ENCODE measurements at places on chromosomes 13 and 19.
A peak's percentile ranks its signal among the peaks of the same experiment; 100 is the strongest.

- no peak for DNase-seq
Observed at GRCh38 chr19:17450264-17451075, 2.0 kb upstream of the TMEM221 start.

GRCh38 chr13:109985871-109986450 lies 199.6 kb upstream of the IRS2 start:
- no peak for DNase-seq

GRCh38 chr19:542173-542866 lies 1.5 kb upstream of the GZMM start:
- DNase-seq: no peak

DNA sequence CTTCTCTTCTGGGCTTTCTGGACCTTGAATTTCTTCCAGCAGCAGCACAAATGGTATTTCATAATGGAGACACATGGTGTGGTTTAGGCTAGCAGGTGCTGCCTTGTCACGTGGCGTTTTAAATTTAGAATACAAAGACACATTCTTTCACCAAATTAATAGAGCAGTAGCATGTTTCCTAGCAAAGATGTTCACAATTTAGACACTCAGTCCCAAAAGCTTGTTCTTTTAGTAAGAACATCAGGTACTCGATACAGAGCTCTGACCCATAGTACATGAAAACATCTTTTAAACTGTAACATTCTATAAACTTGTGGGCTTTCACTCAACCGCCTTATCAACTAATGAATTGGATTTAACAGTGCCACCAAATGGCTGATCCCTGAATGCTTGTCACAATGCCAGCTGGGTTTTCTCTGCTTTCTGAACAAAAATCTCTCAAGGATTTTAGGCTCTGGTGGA lies 290.1 kb downstream of the DCLK1 start:
- no peak for DNase-seq

DNA sequence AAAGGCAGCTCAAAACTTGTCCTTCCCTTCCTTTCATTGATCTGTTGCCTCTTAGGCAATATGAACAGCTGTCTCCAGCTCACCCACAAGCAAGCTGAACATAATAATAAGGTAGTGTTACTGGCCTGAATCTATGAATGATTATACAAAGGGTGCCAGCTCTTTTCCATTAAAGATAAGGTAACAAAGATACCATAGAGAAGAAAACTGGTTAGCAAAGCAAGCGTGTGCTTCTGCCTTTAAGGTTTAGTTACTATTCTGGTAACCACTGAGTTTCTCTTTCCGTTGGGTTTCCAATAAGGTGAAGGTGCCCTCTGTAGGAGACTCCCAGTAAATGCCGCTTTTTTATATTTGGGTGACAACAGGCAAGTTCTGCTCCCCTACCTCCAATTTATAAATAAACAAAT lies 12.1 kb upstream of the DACH1 start:
- DNase-seq: peak; percentile 69

GRCh38 chr13:40469581-40470310 lies 196.7 kb downstream of the FOXO1 start:
- DNase-seq: no peak

- DNase-seq: no peak
Observed at GRCh38 chr13:102707467-102707866, 12.6 kb upstream of the METTL21C start.

DNA sequence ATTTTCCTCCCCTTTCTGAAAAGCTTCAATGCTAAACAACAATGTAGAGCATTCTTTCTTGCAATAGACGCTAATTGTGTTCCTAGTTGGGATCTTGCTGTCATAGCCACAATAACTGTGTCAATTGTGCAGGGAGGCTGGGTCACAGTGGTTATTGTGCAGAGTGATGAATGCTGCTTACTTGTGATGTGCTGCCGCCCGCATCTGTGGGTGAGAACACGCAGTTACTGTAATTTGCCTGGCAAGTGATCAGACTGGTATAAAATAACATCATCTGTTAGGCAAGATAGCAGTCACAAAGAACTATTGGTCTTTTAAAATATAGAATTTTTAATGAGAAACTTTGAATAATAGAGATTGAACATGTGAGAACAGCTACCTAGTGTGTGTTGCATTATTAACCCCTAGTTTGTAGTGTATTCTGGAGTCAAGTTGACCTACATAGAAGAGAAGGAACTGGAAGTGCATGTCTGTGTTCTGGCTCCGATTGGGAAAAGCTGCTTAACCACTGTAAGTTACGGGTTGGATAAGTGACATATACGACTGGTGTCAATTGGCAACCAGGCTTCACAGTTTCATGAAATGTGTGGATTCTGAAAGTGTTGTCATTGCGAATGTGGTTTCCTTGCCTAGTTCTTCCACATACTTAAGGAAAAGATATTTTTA lies 43.6 kb downstream of the SLAIN1 start:
- DNase-seq: no peak

DNA sequence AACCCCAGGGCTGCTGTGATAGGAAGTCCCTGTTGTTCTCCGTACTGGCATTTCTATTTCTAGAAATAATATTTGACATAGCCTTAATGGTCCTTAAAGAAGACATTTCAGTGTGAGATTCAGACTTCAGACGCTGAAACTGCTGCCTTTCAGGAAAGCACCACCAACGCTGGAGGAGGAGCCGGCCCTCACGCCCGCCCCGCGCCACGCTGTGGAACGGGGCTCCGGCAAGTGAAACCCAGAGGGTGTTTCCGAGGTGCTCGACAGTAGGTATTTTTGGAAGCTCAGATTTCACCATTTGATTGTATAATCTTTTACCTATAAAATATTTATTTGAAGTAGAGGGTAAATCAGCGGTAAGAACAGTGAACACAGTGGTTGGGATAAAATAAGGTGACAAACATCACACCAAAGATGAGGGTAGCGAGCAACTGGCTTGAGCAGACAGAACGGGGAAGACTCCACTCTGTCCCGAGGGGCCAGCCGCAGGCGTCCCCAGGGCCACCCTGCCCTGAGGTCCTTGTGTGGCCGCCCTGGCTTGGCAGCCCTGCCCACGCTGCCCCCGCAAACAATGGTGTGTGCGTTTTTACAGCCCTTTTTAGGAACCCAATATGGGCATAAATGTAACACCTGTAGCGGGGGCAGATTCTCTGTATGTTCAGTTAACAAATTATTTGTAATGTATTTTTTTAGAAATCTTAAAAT lies 85.6 kb upstream of the MCF2L start:
- no peak for DNase-seq

DNA sequence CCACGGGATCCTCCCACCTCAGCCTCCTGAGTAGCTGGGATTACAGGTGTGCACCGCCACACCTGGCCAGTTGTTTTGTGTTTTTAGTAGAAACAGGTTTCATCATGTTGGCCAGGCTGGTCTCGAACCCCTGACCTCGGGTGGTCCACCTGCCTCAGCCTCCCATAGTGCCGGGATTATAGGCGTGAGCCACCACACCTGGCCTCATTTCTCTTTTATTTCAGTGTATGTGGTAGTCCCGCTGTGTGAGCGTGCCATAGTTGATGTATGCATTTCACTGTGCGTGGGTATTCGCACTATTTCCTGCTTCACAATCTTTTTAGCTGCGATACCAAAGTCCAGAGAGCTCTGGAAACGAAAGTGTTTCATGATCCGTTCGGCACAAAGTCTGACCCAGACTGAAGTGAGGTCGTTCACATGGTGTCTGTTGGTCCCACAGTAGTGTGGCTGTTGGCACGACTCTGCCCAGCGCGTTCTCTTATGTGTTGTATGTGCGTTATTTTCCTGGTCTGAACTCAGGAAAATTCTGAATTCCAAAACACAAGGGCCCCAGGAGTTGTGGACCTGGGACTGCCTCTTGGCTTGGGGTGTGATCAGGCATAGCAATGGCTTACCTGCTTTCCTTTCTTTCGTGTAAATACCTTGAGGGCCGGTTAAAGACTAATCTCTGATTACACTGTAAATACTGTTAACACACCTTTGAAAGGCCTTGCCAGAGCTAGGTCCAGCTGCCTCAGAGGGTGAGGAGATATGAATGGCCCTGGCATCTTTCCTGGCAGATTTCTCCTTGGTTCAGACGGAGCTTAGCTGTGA lies 8.6 kb downstream of the EPN1 start:
- DNase-seq: no peak

- DNase-seq: peak; percentile 66
Observed at GRCh38 chr19:55809381-55810058, 22.3 kb downstream of the NLRP11 start.

GRCh38 chr19:34217952-34218817 lies 36.2 kb upstream of the GARRE1 start:
- DNase-seq: peak; percentile 29

- DNase-seq: no peak
Observed at GRCh38 chr13:55361141-55361540, 1779.6 kb upstream of the PRR20A start.

DNA sequence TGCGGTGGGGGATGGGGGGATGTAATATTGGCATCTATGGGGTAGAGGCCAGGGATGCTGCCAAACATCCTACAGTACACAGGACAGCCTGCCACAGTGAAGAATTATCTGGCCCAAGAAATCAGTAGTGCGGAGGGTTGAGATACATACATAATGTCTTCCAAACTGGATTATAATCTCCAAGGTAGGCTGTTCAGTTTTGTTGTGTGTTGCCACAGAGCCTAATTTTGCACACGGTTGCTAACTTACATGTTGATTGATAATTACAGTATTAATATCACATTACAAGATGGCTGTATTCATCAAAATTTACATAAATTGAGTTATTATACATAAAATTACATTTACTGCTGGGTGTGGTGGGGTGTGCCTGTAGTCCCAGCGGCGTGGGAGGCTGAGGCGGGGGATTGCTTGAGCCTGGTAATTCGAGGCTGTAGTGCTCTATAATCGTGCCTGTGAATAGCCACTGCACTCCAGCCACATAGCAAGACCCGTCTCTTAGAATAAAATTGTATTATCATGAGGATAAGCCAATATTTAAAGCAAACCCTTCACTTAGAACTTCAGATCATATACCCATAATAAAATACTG lies 8.1 kb downstream of the POMP start:
- no peak for DNase-seq

DNA sequence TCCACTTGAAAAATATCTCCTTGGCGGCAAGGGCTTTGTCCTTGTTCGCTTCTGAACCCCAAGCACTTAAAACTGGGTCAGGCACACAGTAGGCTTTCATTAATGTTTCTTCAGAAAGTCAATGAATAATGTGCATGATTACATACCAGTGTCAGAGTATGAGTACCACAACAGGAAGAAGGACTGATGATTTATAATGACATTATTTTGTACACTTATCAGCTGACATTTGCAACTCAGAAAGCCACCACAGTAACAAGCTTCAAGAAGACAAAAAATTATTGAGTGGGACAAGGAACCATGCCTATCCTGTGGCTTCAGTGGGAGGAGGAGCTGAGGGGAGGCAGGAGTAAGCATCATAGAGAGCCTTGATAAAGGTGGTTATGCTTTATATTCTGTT lies 10.0 kb downstream of the POLR1D start:
- peak; percentile 33 for DNase-seq

DNA sequence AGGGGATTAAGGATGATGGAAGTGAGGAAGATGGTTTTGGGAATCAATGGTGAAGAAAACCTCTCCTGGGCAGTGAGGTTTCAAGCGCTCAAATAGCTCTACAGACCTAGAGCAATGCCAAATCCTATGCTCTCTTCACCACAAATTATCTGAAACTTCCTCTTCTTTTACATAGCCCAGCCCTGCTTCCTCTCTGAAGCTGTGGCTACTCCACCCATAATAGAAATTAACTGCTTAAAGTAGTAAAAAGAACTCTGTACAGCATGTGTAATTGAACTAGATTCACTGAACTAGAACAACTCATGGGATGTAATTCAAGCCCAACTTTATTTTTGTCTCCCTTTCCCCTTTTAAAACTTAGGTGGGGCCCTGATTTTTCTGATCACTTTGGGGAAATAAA lies 20.4 kb upstream of the IFT88 start:
- DNase-seq: peak; percentile 49

- DNase-seq: no peak
Observed at GRCh38 chr13:77521595-77522367, 13.7 kb upstream of the SCEL start.

GRCh38 chr19:2117215-2117960 lies 20.7 kb downstream of the IZUMO4 start:
- DNase-seq: no peak

DNA sequence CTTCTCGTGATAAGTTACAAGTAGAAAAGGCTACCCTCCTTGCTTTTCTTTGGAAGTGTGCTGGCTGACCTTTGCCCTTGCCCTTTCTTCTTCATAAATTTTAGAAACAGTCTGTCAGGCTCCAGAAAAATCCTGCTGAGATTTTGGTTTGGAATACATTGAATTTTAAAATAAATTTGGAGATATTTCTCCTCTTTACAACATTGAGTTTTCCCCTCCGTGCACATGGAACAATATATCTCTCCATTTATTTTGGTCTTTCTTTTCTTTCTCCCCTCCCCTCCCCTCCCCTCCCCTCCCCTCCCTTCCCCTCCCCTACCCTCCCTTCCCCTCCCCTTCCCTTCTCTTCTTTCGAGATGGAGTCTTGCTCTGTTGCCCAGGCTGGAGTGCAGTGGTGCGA lies 8.6 kb downstream of the KLK4 start:
- no peak for DNase-seq

DNA sequence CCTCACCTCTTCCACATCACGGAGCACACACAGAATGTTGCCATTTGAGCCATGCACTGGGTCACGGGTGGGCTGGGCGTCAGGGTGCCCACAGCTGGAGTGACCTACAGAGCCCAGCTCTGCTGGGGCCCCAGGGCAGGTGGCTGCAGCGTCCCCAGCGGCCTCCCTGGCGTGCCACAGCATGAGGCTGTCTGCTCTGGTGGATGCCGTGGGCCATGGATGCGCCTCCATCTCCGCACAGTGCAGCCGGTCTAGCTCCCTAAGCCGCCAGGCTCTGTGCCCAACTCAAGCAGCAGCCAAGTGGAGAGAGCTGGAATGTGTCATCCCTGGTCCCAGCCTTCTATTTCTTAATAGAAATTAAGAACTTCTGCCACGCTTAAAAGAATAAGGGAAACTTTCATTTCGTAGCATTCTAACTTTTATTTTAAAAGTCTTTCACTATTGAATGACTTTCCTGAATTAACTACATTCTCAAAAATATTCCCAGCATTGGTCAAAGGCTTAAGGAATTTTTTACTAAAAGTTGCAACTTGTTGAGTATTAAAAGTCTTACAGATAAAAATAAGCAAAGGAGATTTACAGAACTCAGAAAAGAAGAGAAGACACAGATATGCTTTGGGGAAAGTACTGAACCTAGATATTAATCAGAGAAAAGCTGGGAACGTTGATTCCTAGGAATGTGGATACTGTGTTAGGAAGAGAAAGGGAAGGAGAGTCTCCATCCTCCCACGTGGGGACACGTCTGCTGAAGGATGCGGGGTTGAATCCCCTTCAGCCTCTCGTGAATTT lies 59.3 kb downstream of the ATP11A start:
- DNase-seq: no peak

DNA sequence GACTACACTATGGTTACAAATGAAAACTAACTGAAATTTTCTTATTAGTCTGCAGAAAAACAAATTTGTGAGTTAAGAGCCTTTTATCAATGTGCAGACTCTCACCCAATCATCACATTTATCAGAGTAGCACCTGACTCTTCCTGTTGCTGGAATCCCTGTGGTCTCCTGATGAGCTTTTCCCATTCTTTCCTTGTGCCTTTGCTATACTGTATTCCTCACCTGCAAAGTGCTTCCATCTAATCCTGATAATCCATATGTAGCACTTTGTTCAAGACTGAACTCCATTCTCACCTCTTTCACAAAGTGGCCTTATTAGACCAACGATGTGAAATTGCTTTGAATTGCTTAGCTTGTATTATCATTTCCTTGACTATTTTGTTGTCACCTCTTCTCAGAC lies 225.3 kb downstream of the LHFPL6 start:
- no peak for DNase-seq

GRCh38 chr19:43584484-43584883 lies 8.9 kb downstream of the PINLYP start:
- DNase-seq: no peak
